Neural crest cell (in vitro differentiated cells): ENCODE measurements at places on chromosomes 5 and 9. TPM values are rescaled to one million over a fixed set of nuclear protein-coding genes. Genes with fewer than 3 reads are reported as not detected.

SLC12A7 gene
- 34.7 and 40.7 TPM in 2 replicates for total RNA-seq

DNA sequence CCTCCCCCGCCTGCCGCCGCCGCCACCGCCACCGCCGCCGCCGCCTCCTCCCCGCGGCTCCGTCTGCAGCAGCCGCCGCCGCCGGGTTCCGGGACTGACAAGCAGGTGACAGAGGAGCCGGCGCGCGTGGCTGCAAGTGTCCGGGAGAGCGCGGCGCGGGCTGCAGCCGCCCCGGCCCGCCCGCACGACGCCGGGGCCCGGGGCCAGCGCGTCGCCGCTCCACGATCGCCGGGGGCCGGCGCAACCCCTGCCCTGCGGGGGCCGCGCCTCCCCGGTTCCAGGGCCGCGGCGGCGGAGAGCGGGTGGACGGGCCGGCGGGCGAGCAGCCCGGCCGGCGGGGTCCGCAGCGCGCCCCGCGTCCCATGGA is 343 bp downstream of the LMX1B start:
- no peak overlapping the region for H3K4me3 ChIP-seq
- H3K4me1 ChIP-seq, result peaks cover 25% of the 10 kb centered on the region
- H3K27me3 ChIP-seq, result peaks cover 90% of the 10 kb centered on the region
- DNase-seq, result no peak

SPINK6 gene
- not detected in 2 replicates for total RNA-seq

GRCh38 chr5:38448568-38449350 is 107.7 kb downstream of the LIFR start:
- DNase-seq, result no peak
- H3K36me3 ChIP-seq, result no peaks in the 10 kb centered on the region
- no peak overlapping the region for H3K4me3 ChIP-seq
- no peaks in the 10 kb centered on the region for H3K27me3 ChIP-seq
- peaks cover 21% of the 10 kb centered on the region for H3K4me1 ChIP-seq
